ENCODE measurements at places on chromosomes 13 and 19. TPM values are rescaled to one million over a fixed set of nuclear protein-coding genes. Genes with fewer than 3 reads are reported as not detected.

Gene FGF9
- 13.8 TPM for total RNA-seq

Gene PIAS4
- 20.2 TPM for total RNA-seq

Gene IL11
- total RNA-seq = 0.42 TPM

Gene OLFM2
- total RNA-seq = 18.2 TPM

Gene PEAK3
- not detected for total RNA-seq

Gene ANGPTL8
- total RNA-seq = not detected

Measured in urinary bladder (tissue), 4 donors.